H9 (cell line): ENCODE measurements at places on chromosomes 2 and 18.

DNA sequence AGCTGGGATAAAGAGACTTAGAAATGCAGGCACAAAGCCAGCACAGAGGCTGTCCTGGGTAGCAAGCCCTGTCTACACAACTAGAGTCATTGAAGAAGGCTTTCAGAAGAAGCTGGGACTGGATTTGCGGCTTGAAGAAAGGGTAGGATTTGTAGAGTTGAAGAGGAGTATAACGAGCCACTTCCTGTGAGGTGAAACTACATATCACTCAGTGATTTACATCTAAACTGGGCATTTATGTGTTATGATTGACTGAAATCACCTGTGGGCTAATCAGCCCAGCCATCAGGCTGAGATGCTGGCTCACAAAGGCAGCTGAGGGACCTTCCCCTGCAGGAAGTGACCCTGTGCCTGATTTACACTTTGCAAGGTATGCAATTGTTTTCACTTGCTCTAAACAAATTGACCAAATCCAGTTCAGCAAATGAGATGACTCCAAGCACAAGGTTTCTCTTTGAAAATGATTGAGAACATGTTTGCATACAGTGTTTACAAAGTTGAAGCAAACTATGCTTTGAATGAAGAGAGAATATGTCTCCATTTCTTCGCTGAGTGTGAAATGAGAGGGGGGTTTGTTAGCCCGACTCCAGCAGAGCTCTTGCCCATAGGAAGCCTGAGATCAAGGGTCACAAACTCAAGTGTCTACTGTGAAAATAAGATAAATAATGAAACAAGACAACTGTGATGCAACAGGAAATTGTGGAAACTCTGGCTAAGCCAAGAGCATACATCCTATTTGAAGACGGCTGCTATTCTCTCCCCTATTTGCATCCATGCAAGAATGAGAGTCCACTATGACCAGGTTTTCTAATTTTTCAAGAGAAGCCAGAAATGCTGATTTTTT, 69.3 kb upstream of the HK2 start:
- no peak for DNase-seq

- no peak for DNase-seq
Measured at GRCh38 chr2:85868822-85869221, 20.0 kb downstream of the ST3GAL5 start.

- no peak for DNase-seq
Measured at GRCh38 chr2:23806201-23806600, 120.7 kb downstream of the ATAD2B start.

DNA sequence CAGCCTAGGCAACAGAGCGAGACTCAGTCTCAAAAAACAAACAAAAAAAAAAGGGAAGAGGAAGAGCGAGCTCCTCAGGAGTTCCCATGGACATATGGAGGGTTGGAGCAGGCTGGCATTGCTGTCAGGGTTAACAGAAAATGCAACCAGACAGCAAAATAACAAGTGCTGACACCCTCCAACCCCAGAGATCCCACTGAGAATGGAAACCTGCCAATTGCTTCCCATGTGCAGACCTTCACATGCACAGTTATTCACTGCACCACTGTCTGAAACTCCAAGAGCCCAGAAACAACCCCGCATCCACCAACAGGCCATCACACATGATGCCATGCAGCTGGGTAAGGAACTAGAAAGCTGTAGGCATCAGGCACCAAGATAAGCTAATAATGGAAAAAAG, 43.5 kb downstream of the TFCP2L1 start:
- DNase-seq, result no peak

GRCh38 chr2:97851172-97851571, 137.8 kb downstream of the ZAP70 start:
- no peak for DNase-seq

DNA sequence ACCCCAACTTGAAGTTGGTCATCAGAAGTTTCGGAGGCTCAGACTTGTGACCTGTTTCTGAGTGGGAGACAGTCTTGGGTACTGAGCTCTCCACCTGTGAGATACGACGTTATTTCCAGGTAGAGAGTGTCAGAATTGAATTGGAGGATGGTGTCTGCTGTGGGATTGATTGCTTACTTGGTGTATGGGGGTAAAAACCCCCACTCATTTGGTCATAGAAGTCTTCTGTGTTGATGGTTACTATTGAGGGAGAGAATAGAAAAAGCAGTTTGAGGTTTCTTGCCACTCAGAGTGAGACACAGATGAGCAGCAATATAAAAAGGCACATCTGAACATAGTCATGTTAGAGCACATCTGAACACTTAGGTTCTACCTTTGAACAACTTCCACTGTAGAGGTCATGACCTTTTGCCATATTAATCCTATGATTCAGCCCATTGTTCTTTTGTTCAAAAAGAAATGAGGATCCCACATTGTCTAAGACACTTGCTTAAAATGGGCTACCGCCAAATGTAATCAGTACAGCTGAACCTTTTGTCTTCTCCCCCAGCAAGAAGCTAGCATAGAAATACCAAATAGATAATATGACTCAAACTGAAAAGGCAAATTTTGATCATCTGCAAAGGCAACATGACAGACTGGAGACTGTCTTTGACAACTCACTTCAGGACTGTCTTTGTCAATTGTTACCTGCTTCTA, 73.3 kb downstream of the NAB1 start:
- DNase-seq, result no peak

GRCh38 chr2:37119157-37119556, 34.8 kb downstream of the GPATCH11 start:
- DNase-seq, result no peak

DNA sequence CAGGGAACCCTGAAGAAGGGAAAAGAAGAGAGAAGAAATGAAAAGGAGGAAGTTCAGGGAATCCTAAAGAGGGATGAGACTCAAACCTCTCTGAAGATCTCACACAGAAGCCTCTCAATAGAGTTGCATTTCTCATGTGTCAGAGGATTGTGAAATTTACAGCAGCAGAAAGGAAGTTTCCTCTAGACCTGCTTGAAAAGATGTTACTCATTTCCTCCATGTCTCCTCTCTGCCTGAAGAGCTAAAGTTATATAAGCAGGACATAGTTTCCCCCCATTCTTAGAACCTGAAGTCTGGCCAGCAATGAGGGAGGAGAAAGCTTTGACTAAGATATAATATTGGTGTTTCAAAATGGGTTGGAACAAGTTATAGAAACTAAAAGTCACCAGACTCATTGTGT, 1155.6 kb downstream of the LRP1B start:
- DNase-seq, result no peak

- DNase-seq, result peak; percentile 55
Measured at GRCh38 chr18:46497129-46497528, 159.9 kb downstream of the LOXHD1 start.

DNA sequence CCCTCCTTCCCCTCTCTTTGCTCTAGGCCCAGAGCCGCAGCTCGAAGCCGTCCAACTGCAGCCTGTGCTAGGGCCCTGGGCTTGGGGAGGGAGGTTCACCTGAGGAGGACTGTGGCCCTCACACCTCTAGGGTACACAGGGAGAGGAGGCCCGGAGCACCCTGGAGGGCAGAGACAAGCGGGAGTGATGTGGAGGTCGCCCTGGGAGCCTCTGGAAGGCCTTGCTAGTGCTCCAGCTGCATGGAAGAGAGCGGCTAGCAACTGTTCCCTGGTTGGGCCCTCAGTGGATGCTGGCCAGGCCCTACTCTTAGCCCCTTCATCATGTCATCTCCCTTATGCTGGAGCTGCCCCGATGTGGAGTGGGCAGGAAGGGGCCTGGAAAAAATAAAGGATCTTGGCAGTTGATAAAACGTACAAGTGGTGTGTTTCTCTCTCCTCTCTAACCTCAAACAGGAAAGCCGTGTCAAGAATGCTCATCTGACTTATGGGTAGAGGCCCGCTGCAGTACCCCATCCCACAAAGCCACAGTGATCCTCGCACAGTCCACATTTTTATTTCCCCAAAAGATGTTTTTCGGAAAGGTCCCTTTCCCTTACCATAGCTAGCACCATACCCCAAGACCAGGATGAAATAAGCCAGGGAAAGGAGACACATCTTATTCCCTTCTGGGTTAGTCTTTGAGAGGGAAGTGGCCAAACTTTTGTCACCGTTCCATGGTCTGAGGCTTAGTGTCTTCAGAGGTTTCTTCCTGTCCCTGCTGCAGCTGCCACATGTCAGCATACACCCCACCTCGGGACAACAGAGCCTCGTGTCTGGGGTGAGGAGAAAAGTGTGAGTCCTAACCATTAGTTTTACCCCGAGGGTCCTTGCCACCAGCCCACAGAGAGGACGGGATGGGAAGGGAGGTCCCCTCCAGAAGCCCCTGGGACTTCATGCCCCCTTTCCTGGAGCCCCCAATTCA, 2.9 kb downstream of the ZFAND2B start:
- no peak for DNase-seq

DNA sequence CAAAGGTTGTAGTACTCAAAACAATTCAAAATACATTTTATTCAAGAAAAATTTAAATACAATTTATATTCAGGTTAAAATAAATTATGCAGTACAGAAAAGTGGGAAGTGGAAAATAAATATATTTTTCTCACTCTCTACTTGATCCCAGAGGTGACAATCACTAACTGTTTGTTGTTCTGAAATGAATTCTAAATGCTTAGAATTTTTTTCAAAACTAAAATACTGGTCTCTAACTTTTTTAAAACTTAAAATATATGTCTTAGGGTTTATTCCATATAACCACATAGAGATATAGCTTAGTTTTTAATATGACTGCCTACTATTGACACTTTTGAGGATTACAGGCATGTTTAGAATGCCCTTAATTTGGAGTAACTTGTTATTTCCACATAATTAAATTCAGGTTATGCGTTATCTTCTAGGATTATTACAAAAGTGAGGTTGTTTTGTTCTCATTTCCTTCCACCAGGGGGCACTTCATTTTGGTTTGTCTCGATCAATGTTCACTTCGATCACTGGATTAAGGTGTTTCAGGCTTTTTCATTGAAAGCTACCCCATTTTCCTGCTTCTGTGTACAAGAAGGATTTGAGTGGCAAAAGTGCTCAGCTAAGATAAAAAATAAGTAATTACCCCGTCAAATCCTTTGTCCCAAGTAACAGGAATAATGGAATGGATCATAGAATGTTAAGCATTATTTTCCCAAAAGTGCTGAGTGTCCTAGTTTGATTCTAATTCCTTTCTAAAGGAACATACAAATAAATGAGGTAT, 27.1 kb upstream of the TFPI start:
- DNase-seq, result no peak

GRCh38 chr2:16278421-16279200, 338.3 kb downstream of the MYCN start:
- DNase-seq, result no peak

GRCh38 chr2:53442093-53442492, 325.5 kb upstream of the CHAC2 start:
- no peak for DNase-seq
